ENCODE measurements at places on chromosomes 2 and 18. TPM values are rescaled to one million over a fixed set of nuclear protein-coding genes. Genes with fewer than 3 reads are reported as not detected.

The LRATD1 gene
- total RNA-seq, result 35.7 TPM

The TCF23 gene
- total RNA-seq, result not detected

The CCDC141 gene
- total RNA-seq, result 1.4 TPM

The EMILIN1 gene
- total RNA-seq, result 4.5 TPM

The ODC1 gene
- total RNA-seq, result 167 TPM

The NFE2L2 gene
- 13.4 TPM for total RNA-seq

The ACTR3 gene
- 155 TPM for total RNA-seq

The CCDC138 gene
- 48.4 TPM for total RNA-seq

The SYT4 gene
- 499 TPM for total RNA-seq

The STARD6 gene
- total RNA-seq, result not detected

The KIAA2012 gene
- 0.47 TPM for total RNA-seq

The ZC3H8 gene
- 26.0 TPM for total RNA-seq

The CDCA7 gene
- total RNA-seq, result 17.3 TPM

The ERMN gene
- 0.47 TPM for total RNA-seq

The GPR45 gene
- 0.78 TPM for total RNA-seq

The KCNG2 gene
- 0.31 TPM for total RNA-seq

The PASK gene
- total RNA-seq, result 11.9 TPM

The MERTK gene
- 7.2 TPM for total RNA-seq

The PTH2R gene
- total RNA-seq, result 1.4 TPM

The RESP18 gene
- total RNA-seq, result not detected

The C2orf92 gene
- 3.6 TPM for total RNA-seq

The CRACDL gene
- total RNA-seq, result 2.3 TPM

The REG1B gene
- total RNA-seq, result not detected

The SCYGR4 gene
- total RNA-seq, result not detected

The LONRF2 gene
- 58.3 TPM for total RNA-seq

The DLGAP1 gene
- total RNA-seq, result 80.2 TPM

The AQP12B gene
- not detected for total RNA-seq

The KYNU gene
- total RNA-seq, result 0.16 TPM

The TNFAIP6 gene
- total RNA-seq, result 0.31 TPM
